ENCODE measurements at places on chromosomes 16 and 17.

GRCh38 chr16:72210072-72210471 is 38.1 kb upstream of the PMFBP1 start:
- no peak for DNase-seq

- no peak for DNase-seq
These were observed 63.7 kb upstream of the BCO1 start for GRCh38 chr16:81174644-81175324.

GRCh38 chr17:68349157-68349556 is 57.9 kb downstream of the ARSG start:
- no peak for DNase-seq

DNA sequence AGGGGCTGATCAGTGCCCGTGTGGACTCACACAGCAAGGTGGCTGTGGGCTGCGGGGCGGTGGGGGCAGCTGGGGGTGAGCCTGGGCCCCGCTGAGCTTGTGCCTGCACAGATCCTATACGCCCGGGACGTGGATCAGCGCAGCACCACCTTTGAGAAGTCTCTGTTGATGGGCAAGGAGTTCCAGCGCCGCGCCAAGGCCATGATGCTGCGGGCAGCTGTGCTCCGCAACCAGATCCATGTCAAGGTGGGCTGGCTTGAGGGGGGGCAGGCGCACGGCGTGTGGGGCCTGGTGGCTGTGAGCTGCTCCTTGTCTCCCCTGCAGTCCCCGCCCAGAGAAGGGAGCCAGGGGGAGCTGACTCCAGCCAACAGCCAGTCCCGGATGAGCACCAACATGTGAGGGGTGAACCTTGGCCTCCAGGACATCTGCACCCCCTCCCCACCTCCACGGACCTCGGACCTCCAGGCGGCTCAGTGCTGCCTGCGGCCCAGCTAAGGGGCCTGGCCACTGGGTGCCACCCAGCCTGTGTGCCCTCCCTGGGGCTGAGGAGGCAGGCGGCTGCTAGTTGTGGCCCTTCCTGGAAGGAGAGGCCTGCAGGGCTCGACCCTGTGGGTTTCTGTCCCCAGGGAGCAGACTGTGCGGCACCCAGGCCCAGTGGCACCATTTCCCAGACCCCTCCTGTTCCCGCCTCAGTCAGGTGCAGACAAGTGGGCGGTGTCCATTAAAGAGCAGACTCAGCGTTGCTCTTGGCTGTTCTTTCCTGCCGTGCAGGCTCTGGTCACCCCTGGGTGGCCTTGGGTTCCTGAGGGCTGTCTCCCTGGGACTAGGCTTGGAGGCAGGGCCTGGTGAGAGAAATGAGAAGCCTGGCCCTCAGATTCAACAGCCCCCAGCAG is 5.3 kb downstream of the GPS1 start:
- no peak for DNase-seq

DNA sequence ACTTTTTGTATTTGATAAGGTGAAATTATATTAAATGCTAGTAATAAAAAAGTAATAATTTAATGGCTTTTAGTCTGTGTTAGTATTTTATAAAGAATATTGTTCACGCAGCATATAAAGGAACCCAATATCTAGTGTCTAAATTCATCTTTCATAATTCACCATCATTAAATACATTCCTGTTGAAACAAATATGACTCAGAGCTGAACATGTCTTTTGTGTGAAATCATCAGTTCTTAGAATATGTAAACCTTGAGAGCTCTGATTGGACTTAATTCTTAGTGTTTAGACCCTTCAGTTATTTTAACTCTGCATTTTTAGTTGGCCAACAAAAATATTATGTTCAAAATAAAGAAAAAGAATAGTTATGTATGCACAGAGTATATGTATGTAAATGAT is 71.8 kb downstream of the ABHD15 start:
- DNase-seq, result no peak

DNA sequence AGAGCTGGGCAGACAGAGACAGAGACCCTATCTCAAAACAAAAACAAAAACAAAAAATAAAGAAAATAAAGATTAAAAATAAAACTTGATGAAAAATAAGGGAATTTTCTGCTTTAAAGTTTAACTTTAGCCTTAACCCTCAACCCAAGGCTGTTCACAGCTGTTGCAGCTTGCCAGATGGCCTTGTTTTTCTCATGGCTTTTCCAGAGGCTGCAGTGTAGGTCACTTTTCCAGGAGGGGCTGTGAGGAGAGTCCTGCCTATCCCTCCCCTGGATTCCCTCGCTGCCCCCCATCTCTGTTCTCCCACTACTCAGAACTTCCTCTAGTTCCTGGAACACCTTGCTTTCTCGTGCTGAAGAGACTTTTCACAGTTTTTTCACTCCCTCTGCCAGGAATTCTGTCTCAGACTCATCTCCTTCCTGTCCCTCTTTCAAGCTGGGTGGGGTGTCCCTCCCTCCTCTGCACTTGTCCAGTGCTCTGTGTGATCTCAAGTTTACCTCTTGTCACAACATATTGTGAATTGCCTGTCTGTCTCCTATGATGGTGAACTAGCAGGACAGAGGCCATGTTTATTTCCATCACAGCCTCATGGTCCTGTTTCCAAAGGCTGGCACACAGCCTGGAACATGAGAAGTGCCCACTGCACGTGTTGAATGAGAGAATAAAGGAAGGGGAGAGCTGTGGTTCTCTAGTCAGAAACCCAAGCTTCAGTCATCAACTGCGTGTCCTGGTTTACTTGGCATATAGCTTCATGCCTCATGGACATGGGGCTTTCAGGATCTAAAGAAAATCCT is 69.9 kb upstream of the MSI2 start:
- DNase-seq, result no peak

Data from activated T-cell treated with anti-CD3 and anti-CD28 coated beads for 4 hours (primary cell).